Activated CD4-positive, CD25-positive, alpha-beta regulatory T cell treated with anti-CD3 and anti-CD28 coated beads, Interleukin-2, amount 50 U/mL, for 16 hours (primary cell): ENCODE measurements at places on chromosomes 4 and X.

DNA sequence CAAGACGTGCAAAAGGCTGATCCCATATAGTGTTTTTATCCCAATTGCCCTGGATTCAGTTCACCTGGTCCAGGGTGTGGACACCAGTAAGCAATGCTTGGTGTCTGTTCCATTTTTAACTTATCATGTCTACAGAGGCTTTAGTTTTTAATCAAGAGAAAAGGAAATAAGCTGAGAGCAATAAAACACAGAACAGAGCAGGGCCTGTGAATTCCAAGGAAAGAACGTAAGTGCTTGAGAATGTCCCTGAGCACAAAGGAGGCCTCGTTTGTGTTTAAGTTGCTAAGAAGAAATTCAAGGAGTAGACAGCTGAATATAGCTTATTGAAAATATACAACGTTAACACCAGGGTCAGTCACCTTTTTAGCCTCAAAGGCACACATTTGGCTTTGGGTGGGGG, 191.3 kb downstream of the GPC3 start:
- no peak for DNase-seq

- no peak for DNase-seq
Measured at GRCh38 chrX:151416579-151416978, 19.6 kb downstream of the VMA21 start.

GRCh38 chr4:182169572-182169971, 73.6 kb upstream of the TENM3 start:
- DNase-seq: no peak

DNA sequence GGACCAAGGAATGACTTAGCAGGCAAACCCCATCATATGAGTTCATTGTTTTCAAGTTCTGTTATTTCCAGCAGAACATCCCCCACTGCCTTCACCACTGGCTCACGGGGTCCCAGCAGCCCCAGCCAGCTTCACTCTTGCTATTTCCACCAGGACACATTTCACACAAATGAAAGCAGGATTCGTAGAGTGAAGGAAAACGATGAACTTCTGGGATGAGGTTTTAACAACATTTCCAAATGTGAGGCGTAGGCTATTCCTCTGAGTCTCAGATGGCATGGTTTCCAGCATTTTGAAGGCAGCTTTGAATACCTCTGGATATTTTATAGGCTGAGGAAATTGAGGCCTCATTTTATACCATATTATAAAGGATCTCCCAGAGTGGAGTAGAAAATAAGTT, 32.9 kb upstream of the EGFL6 start:
- no peak for DNase-seq

GRCh38 chr4:86013621-86014020, 346.2 kb downstream of the MAPK10 start:
- DNase-seq: no peak

- DNase-seq: no peak
Measured at GRCh38 chr4:2781911-2782310, 11.0 kb upstream of the SH3BP2 start.

GRCh38 chrX:11437642-11438379, 144.6 kb downstream of the AMELX start:
- DNase-seq: no peak

- DNase-seq: no peak
Measured at GRCh38 chr4:151664289-151664688, 96.5 kb downstream of the GATB start.

GRCh38 chrX:14775416-14775815, 97.5 kb downstream of the FANCB start:
- no peak for DNase-seq

DNA sequence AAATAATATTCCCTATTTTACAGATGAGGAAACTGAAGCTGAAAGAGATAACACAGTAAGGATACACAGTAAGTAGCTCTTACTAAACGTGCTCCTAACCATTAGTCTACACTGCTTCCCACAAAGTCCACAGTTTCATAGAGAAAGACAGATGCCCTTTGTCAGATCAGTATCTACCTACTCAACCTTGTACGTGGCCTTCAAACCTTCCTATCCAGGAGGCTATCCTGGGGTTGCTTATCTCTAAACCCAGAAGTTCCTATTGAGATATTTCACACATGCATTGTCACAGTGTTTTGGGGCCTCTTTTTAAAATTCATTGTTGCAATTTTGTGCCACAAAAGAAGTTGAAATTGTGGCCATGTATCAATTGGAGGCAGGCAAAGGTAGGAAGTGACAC, 208.0 kb downstream of the ENOX2 start:
- DNase-seq: no peak

DNA sequence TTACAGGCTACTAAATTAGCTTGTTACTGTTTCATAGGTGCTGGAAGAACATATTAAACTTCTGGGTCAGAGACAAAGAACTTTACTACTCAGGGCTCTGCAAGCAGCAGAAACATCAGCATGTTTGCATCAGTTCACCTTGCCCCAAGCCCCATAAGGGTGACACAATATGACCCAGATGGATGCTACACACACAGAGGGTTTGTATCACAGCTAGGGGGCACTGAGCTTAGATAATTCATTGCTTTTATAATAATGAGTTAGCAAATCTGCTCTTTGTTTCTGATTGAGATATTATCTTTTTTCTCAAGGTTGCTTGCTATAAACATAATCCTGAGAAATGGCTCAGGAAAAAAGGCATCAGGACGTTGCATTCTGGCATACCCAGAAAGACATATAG, 4.8 kb upstream of the SYNPO2 start:
- DNase-seq: no peak

DNA sequence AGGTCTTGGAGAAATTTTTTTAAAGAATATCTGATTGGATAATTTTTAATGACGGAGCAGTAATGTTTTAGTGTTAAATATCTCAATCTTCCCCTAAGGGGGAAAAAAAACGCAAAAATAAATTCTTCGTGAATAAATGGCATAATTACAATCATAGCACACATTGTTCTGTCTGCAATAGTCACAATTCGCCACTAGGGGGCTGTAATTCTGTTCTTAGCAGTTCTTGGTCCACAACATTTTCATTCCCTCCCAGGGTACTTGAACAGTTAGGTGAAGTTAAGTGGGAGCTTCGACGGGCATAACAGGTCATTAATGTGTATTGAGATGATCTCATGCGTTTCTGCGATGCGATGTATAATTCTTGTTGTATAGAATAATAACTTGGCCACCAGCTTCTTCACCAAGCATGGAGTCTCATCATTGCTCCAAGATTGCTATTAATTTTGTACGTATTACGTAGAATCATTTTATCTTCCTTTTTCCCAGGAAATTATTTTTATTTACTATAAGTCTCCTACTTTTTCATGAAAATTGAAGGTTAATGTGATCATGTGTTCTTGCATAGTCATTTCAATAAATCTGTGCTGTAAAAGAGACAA, 27.2 kb downstream of the HTR2C start:
- no peak for DNase-seq

DNA sequence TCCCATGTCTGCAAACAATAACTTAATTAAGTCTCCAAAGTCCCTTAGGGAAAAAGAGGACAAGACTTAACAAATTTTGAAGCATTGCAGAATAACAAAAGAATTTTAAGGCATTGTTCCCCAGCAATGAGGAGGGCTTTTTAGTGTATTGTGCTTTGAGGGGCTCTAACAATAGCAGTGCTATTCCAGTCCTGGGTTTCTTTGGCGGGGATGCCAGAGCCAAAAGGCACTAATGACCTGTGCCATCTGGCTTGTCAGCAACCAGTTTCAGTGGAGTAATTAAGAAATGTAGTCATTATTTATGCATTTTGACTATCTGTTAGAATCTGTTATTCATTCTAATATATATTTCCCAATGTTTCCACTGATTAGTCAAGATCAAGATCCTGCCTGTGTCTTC, 575.4 kb downstream of the SPRY1 start:
- no peak for DNase-seq

GRCh38 chr4:171920901-171921300, 107.7 kb downstream of the GALNTL6 start:
- DNase-seq: no peak

GRCh38 chr4:54709400-54709799, 51.6 kb downstream of the KIT start:
- DNase-seq: no peak

DNA sequence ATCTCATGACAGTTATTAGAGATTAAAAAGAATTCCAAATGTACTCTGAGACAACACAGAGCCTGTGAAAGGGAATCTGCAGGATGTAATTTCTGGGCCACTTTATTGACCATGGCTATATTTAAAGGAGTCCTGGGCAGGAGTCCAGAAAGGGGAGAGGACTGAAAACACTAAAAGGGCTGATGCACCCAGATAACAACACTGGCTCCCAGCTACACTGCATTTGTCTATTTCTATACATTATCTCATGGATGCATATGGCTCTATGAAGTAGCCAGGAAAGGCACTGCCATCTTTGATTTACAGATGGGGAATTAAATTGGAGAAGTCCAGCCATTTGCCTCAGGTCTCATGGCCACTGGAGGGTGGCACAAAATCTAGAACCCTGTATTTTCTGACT, 56.0 kb downstream of the MED28 start:
- no peak for DNase-seq

- no peak for DNase-seq
Measured at GRCh38 chrX:50905334-50905733, 5.2 kb upstream of the BMP15 start.

DNA sequence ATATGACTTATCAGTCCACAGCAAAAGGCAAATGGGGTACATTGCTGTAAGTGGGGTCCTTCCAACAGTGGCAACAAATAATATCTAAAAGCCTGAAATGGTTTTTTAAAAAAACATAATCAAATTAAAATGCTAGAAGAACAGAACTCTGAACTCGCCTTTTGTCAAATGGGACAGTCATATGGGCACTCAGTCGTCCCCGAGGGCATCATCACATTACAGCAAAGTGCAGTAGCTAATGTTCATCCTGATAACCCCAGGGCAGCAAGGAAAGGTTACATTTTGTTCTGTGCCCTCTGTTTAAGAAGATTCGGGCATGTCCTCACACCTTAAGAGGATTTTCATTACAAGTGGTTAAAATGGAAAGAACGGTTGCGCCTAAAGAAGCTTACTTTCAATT, 997.9 kb upstream of the TENM3 start:
- no peak for DNase-seq

DNA sequence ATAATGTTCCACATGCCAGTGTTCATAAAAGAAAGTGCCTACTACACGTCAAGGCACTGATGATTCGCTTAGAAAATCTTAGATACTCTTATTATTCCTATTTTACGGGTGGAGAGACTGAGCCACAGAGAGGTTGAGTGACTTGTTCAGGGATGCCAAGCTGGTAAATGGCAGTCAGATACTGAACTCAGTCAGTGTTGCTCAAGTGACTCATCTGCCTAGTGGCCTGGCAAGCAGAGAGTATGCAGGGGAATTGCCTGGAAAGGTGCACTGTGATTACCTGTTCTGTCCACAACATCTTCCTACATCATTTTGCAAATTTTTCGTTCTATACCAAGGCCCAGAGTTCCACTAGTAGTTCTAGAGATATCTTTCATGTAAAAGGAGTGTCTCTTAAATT, 68.4 kb downstream of the RAPGEF2 start:
- DNase-seq: no peak

GRCh38 chr4:36215627-36216026, 28.7 kb downstream of the ARAP2 start:
- no peak for DNase-seq

- no peak for DNase-seq
Measured at GRCh38 chrX:39261446-39262147, 460.3 kb downstream of the MID1IP1 start.

DNA sequence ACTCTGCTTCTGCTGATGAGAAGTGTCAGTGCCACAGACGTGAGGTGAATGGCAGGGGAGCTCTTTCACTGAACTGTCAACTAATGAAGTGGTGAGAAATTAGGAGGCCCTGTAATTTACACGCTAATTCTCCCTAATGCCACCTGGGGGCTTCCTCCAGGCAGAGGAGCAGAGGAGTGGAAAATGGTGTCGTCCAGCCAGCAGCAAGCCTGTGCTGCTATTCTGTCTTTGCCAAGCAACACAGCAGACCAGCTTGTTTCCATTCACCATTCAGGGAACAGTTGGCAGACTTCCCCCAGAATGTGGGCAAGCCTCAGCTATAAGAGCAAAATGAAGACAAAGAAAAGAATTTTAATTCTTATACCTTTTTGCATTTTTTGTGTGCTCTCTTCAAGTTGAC, 245.2 kb upstream of the TET2 start:
- no peak for DNase-seq

DNA sequence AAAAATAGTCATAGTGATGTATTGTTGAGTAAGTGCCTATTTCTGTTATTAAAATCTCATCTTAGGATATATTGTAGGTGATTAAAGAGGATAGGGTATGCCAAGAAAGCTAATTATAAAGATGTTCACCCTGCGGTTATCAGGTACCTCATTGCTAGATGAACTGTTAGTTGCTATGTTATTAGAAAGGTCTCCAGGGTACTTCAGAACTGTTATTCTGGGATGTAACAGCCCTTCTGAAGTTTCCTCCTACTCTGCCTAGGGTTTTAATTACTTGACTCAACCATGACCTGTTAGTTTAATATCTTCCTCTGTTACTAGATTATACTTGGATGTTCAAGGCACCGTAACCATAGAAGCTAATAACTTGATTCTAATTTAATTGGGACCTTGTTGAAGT, 15.4 kb downstream of the TMPRSS11E start:
- no peak for DNase-seq

GRCh38 chrX:124690495-124690894, 344.1 kb downstream of the SH2D1A start:
- DNase-seq: no peak

DNA sequence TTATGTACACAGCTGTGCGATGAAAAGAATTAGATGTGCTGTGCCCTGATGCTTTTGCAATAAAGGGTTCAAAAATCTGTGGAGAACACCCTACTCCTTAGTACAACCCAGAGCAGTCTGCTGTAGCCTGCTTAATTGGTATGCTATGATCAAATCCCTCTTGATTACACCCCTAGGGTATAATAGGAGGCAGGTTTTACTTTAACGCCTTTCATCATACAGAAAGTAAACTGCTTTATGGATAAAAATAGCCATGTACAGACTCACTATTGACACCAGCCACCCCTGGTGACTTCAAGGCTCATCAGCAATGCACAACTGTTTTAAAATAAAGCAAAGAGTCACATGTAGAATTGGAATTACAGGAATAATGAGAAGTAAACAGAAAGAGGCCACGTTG, 315.3 kb downstream of the DMD start:
- no peak for DNase-seq

DNA sequence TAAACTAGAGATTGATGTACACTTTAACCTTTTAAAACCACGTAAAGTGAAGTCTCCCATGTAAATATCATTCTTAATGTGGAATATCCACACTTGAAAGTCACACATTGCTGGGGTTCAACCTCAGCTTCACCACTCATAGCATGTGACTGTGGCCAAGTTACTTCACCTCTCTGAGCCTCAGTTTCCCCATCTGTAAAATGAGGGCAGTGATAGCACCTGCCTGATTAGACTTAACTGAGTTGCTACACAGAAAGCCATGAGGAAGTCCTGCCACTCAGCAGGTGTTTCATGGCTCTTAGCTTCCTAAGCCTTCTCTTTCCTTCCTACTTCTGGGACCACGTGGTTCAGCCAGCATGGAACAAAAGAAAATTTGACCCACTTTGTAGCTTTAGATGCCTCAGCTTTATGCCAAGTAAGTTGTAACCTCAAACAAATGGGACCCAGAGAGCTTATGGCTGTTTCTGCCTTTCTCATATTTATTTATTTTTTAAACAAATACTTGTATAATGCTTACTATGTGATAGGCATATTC, 277.3 kb upstream of the KLF3 start:
- DNase-seq: no peak
